ENCODE measurements at places on chromosomes 2 and 18.

- DNase-seq = no peak
These were observed 305.2 kb downstream of the CDH2 start for GRCh38 chr18:27871726-27872125.

- DNase-seq = no peak
These were observed 322.1 kb downstream of the LRRTM1 start for GRCh38 chr2:79982445-79982844.

GRCh38 chr2:217063238-217063755 is 203.4 kb upstream of the TNP1 start:
- DNase-seq = no peak

- no peak for DNase-seq
These were observed 59.5 kb downstream of the RABL2A start for GRCh38 chr2:113686537-113686936.

DNA sequence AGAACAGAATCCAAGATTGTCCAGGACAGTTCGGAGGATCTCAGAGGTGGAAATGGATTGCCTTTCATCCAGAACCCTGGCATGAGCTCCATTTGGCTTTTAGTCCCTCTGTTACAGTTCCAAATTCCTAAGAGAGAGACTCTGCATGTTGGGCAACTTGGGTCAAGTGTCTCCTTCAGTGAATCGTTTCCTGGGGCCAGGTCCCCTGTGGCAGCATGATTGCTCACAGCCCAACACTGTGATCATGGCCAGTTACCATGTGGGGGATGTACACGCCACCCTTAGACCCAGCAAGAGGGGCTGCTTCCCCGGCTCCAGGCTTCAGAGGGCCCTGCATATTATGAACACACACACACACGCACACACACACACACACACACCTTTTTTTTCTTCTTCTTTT is 118.6 kb upstream of the GLI2 start:
- DNase-seq = no peak
